ENCODE measurements at places on chromosomes 3 and 15. TPM values are rescaled to one million over a fixed set of nuclear protein-coding genes. Genes with fewer than 3 reads are reported as not detected.

DNA sequence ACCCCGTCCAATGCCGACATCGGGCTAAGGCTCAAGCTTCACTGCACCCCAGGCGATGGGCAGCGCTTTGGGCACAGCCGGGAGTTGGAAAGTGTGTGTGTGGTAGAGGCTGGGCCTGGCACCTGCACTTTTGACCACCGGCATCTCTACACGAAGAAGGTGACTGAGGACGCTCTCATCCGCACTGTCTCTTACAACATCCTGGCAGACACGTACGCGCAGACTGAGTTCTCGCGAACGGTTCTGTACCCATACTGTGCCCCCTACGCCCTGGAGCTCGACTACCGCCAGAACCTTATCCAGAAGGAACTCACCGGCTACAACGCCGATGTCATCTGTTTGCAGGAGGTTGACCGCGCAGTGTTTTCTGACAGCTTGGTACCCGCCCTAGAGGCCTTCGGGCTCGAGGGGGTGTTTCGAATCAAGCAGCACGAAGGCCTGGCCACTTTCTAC, 1.0 kb downstream of the PDE12 start:
- DNase-seq, result no peak

DNA sequence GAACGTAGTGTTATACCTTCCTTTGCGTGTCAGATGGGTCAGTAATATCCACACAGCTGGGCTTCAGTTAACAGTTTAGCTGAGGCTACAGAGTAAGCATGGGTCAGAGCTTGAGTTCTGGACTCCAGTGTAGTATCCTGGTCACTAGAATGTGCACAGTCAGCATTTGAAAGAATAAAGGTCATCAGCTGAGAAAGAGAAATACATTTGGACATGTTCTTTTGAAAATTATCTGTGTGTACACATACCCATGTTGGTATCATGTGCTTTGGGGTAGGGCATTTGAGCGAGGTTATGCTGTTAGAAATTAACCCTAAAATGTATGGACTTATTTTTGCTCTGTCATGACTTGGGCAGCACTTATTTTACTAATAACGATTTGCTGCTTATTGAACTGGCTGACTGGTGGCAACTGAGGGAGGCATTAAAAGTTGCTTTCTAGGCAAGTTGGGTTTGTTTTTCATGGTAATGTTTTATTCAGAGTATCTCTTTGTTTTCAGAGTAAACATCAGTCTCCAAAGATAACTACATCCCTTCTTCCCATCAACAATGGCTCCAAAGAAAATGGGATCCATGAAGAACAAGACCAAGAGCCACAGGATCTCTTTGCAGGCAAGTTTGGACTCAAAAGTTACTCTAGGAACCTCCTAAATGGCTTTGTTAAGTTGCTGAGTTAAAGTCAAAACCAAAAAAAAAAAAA, 16.4 kb downstream of the SNX1 start:
- DNase-seq, result no peak

DNA sequence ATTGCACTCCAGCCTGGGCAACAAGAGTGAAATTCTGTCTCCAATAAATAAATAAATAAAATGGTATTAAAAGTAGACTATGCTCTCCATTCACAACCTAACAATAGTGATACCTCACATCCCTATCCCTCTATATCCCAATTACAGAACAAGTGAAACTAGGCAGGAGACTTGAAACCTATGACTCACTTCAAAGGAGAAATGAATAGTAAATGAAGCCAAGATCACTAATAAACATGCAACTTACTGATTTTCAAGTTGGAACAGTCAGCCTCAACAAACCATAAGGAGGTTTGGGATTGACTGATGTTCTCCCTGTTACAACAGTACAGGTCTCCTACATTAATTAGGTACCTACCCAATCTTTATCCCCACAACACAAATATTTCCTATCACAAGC, 103.4 kb downstream of the GSK3B start:
- no peak for DNase-seq

- DNase-seq, result no peak
These were observed 52.2 kb upstream of the ACTL6A start for GRCh38 chr3:179510496-179510895.

GRCh38 chr3:22594990-22595389, 608.1 kb upstream of the UBE2E2 start:
- no peak for DNase-seq

DNA sequence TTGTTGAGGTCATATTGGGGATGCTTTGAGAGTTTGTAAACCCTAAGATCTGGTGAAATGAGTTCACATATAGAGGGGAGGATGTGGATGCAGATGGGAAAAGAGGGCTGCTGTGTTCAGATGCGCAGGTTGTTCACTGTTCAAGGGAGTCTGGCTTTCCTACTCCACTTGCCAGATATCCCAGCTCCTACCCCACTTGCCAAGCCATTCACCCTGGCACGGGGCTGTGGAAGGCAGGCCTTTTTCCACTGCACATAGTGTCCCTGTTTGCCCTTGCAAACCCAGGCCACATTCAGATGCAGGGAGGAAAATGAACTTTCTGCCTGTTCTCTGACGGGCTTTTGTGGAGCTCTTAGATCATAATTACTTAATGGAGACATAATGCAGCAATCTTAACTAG, 29.0 kb downstream of the CRABP1 start:
- no peak for DNase-seq

GRCh38 chr15:39701988-39702387, 80.7 kb downstream of the FSIP1 start:
- DNase-seq, result no peak

DNA sequence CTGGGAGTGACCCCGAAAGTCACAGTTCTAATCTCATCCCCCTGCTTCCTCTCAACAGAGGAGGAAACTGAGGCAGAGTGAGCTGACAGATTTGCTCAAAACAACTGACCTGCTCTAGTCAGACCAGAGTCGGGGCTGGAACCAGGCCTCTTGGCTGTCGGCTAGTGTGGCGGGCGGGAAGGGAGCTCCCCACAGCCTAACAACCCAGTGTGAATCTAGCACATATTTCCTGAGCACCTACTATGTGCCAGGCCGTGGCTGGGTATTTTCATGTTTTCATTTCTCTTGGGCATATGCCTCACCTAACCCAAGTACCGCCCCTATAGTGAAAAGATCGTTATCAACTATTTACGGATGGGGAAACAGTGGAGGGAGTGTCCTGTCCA, 27.2 kb downstream of the GRIP2 start:
- no peak for DNase-seq

- no peak for DNase-seq
These were observed 39.0 kb downstream of the NSUN3 start for GRCh38 chr3:94101860-94102259.

DNA sequence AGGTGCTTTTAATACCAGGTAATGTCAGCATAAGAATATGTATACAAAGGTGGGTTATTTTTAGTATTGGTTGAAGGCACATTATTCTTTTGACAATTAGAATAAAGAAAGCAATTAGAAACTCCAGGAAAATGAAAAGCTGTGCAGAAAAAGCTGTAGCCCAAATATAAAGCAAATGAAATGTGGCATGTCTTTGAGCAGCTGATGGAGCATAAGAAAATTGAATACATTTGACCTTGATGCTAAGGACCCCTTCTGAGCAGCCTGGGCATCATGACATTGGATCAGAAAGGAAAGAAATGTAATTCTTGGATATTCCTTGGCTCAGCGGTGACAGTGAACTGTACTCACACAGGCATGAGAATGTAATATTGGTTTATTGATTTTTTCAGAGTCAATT, 8.0 kb upstream of the ISLR start:
- no peak for DNase-seq

DNA sequence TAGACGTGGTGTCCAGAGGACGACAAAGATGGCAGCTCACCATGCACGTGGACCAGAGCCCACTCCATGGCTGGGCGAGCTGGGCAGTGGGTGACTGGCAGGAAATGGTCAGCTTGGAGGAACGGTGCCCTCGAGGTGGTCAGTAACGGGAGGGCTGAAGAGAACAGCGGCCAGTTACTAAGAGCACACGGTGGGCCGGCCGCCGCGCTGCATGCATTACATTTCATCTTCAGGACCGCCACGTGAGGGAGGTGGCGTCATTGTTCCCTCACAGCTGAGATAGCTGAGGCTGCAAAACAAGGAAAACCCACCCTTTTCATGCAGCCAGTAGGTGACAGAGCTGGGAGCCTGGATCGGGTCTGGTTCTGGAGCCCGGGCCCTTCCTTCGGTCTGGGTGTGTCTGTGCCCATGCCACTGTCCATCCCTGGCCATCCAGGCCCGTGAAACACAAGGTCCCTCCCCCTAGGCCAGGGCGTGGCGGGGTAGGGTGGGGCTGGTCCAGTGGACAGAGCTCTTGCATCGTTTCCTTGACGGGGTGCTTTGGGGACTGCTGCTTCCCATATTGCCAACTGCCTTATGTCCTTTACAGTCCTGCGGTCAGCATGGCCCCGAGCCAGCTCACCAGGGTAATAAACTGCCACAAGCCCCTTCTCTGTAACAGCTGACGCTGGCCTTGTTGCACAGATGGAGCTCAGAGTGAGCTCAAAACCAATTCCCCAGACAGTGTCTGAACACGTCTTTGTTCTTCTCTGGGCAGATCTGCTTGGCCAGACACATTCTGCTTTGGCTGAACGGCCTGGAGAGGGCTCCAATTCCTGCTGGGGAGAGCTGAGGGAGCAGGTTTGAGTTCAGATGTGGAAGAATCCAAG, 51.8 kb downstream of the RGMA start:
- peak; percentile 59 for DNase-seq

DNA sequence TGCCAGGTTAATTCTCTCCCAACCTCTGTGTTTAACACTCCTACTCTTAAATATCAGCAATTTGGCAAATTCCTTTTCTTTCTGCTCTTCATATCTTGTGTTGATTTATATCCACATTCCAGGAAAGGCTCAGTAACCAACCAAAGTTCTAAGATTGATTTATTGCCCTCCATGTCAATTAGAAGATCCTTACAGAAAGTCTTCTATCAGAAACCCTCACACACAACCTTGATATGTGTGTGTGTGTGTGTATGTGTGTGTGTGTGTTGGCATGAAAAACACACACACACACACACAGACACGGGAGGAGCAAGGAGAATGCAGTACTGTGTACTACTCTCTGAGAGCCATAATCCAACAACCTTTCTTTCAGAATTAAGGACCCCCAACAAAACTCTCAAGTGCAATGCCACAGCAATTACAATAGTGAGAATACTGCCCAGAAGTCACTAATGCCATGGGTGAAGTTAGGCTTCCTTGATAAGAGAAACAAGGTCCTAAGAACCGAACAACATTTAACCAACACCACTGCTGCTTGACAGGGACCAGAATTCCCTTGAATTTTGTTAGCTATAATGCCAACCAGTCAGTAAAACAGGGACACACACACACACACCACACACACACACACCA, 1.1 kb downstream of the LSAMP start:
- no peak for DNase-seq

GRCh38 chr3:171974986-171975837, 64.2 kb upstream of the FNDC3B start:
- DNase-seq, result no peak

GRCh38 chr3:50265571-50265970, 3.4 kb upstream of the SEMA3B start:
- no peak for DNase-seq

- DNase-seq, result no peak
These were observed 17.3 kb upstream of the HRH1 start for GRCh38 chr3:11136830-11137626.

- DNase-seq, result no peak
These were observed 88.7 kb upstream of the TNIK start for GRCh38 chr3:171548917-171549316.

GRCh38 chr3:50393061-50393460, 33.7 kb upstream of the TMEM115 start:
- no peak for DNase-seq

GRCh38 chr3:58848826-58849225, 182.3 kb upstream of the FAM3D start:
- no peak for DNase-seq

GRCh38 chr3:155648013-155648591, 96.8 kb downstream of the PLCH1 start:
- DNase-seq, result no peak

DNA sequence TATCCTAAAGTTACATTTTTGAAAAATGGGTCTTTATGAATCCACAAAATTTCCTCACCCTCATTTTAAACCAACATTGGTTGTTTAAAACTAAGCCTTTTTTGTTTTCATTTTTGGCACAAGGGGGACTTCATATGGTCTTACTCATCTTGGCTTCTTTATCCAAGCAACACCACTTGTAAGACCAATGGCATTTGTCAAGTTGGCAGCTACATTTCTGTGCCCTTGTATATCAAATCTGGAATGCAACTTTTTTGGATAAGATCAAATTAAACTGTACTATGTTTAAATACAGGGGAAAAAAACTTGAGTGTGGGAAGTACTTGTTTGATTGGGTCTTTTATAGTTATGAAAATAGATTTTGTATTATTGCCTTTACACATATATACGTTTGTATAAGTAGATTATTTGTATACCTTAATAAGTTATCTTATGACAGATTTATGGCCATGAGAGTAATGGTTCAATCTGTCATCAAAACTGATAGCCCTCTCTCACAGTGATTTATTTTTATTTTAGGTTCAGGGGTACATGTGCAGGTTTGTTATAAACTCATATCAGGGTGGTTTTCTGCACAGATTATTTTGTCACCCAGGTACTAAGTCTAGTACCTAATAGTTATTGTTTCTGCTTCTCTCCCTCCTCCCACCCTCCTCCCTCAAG, 43.4 kb downstream of the GPR160 start:
- no peak for DNase-seq

GRCh38 chr3:106022913-106023312, 154.1 kb upstream of the CBLB start:
- no peak for DNase-seq

DNA sequence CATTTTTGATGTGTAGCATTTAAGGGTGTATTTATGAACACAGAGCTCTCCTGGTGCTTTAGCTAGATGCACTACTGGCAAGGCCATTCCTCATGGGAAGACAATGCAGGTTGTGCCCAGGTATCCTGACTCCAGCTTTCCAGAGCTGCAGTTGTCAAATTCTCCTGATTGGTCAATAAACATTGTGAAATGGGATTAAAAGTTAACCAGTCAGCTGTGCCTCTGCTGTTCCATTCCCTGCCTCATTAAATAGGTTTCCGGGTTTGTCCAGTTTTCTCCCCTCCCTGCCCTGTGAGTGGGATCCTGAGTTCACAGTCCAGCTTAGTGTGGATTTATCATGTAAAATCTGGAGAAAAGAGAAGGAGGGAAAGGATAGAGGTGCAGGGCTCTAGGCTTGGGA, 207.3 kb downstream of the SQOR start:
- DNase-seq, result no peak

- no peak for DNase-seq
These were observed 67.4 kb downstream of the RHCG start for GRCh38 chr15:89429023-89429422.

DNA sequence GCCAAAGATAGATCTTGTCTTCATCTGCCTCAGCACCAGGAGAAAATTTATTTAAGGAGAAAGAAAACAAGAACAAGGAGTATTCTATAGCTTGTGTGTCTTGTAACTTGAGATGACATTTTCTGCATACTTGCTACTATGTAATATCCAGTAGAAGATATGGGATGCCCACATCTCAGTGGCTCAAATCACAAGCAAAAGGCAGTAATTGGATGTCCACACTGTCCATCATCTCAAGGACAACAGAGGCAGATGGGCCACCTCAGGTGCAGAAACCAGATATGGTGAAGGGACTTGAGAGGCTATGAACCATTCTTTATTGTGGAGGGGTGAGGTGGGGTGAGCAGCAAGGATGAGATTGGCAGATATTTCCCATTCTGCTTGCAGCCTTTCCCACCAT, 309.0 kb downstream of the GBE1 start:
- DNase-seq, result no peak

The CAMK2N2 gene
- total RNA-seq, result 0.26 TPM

The GOLGA8T gene
- total RNA-seq, result 0.37 TPM

The SPTBN5 gene
- total RNA-seq, result 1.7 TPM

The KBTBD12 gene
- total RNA-seq, result 2.7 TPM

The KCNMB2 gene
- 6.1 TPM for total RNA-seq

The LOXL1 gene
- total RNA-seq, result 56.2 TPM

The RBM6 gene
- 117 TPM for total RNA-seq

The CPNE4 gene
- 0.21 TPM for total RNA-seq

The TMEM44 gene
- 11.7 TPM for total RNA-seq
